Activated B cell treated with CpG ODN at 0.5 μM for 24 hours (primary cell): ENCODE measurements at places on chromosomes 7 and 10. TPM values are rescaled to one million over a fixed set of nuclear protein-coding genes. Genes with fewer than 3 reads are reported as not detected.

Gene OR2A7
- total RNA-seq, result 1.3 and 1.9 TPM in 2 replicates

Gene TRPV6
- not detected in 2 replicates for total RNA-seq

Gene DYNC1I1
- not detected in 2 replicates for total RNA-seq

Gene NRG3
- not detected in 2 replicates for total RNA-seq

Gene TAS2R41
- total RNA-seq, result not detected in 2 replicates

Gene ETV1
- not detected in 2 replicates for total RNA-seq

Gene ANKRD2
- total RNA-seq, result not detected in 2 replicates

Gene TNRC18
- 55.0 and 57.2 TPM in 2 replicates for total RNA-seq

Gene CTTNBP2
- 0.18 and 0.49 TPM in 2 replicates for total RNA-seq

Gene MMD2
- not detected in 2 replicates for total RNA-seq

Gene CREB5
- 0.42 and 0.80 TPM in 2 replicates for total RNA-seq

Gene IL2RA
- 151 and 160 TPM in 2 replicates for total RNA-seq

Gene NUTM2A
- total RNA-seq, result 1.0 and 1.3 TPM in 2 replicates

Gene RNF133
- not detected in 2 replicates for total RNA-seq

Gene RBAK
- total RNA-seq, result 16.3 and 20.2 TPM in 2 replicates

Gene SLC39A12
- total RNA-seq, result not detected in 2 replicates

Gene FAM25G
- 1.2 TPM in 1 of 2 replicates, not detected in the other for total RNA-seq

Gene NEUROG3
- 0.38 and 0.66 TPM in 2 replicates for total RNA-seq

Gene OR6B1
- not detected in 2 replicates for total RNA-seq

Gene SERPINE1
- not detected in 2 replicates for total RNA-seq

Gene WNT2
- total RNA-seq, result not detected in 2 replicates

Gene ZNF503
- total RNA-seq, result not detected in 2 replicates

Gene GJD4
- total RNA-seq, result not detected in 2 replicates

Gene NODAL
- not detected in 2 replicates for total RNA-seq

Gene FAM13C
- not detected in 2 replicates for total RNA-seq

Gene HSPB1
- 63.4 and 65.6 TPM in 2 replicates for total RNA-seq

Gene GHRHR
- not detected in 2 replicates for total RNA-seq

Gene PAPSS2
- not detected in 2 replicates for total RNA-seq

Gene LRRTM3
- not detected in 2 replicates for total RNA-seq

Gene POM121
- 42.6 and 46.7 TPM in 2 replicates for total RNA-seq

Gene ATP6V0A4
- not detected in 2 replicates for total RNA-seq

Gene ANXA8L1
- not detected in 2 replicates for total RNA-seq

Gene HKDC1
- not detected in 2 replicates for total RNA-seq

Gene GRID1
- total RNA-seq, result not detected in 2 replicates

Gene ZNF736
- 54.4 and 71.6 TPM in 2 replicates for total RNA-seq

Gene ANAPC16
- total RNA-seq, result 128 and 137 TPM in 2 replicates

Gene DNAH11
- total RNA-seq, result 0.02 TPM in 1 of 2 replicates, not detected in the other

Gene SFXN2
- total RNA-seq, result 22.1 and 28.9 TPM in 2 replicates

Gene PHKG1
- 2.0 and 3.4 TPM in 2 replicates for total RNA-seq

Gene CCL26
- not detected in 2 replicates for total RNA-seq
